ENCODE measurements at places on chromosomes 2 and 18.

DNA sequence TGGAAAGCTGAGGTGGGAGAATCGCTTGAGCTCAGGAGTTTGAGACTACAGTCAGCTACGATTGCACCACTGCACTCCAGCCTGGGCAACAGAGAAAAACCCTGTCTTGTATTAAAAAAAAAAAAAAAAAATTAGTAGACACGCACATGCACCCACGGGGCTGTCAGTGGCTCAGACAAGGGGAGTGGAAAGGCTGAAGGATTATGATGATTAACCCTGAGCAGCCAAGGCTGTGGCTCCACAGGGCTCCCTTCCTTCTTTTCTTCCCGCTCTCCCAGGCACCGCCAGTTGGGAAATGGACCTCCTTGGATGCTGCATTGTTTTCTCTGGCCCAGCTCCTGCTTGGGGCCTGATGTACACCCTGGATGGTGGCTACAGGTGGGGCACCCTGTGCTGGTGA lies 49.0 kb upstream of the RAB6C start:
- no peak for DNase-seq

GRCh38 chr2:72127401-72128058 lies 20.1 kb downstream of the CYP26B1 start:
- no peak for DNase-seq

- no peak for DNase-seq
Measured at GRCh38 chr18:53771664-53772063, 452.8 kb downstream of the MBD2 start.

- DNase-seq, result peak; percentile 74
Measured at GRCh38 chr2:119491776-119492525, 32.3 kb downstream of the SCTR start.

DNA sequence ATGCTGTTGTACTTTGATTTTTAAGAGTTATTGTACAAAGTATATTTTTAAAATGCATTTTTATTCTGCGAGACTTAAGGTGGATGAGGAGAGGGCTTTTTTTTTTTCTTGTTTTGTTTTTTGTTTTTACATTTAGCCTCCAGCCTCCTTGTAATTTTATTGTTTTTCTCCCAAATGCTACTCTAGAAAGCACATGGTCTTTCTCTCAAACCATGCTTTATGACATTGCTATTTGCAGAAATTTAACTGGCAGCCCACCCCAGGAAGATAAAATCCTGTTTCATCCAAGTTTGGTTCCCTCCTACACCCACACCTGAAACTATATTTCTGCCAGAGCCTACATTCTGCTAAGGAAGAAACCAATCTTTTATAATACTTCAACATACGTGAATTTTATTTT lies 184.6 kb downstream of the ARHGAP15 start:
- DNase-seq, result no peak

DNA sequence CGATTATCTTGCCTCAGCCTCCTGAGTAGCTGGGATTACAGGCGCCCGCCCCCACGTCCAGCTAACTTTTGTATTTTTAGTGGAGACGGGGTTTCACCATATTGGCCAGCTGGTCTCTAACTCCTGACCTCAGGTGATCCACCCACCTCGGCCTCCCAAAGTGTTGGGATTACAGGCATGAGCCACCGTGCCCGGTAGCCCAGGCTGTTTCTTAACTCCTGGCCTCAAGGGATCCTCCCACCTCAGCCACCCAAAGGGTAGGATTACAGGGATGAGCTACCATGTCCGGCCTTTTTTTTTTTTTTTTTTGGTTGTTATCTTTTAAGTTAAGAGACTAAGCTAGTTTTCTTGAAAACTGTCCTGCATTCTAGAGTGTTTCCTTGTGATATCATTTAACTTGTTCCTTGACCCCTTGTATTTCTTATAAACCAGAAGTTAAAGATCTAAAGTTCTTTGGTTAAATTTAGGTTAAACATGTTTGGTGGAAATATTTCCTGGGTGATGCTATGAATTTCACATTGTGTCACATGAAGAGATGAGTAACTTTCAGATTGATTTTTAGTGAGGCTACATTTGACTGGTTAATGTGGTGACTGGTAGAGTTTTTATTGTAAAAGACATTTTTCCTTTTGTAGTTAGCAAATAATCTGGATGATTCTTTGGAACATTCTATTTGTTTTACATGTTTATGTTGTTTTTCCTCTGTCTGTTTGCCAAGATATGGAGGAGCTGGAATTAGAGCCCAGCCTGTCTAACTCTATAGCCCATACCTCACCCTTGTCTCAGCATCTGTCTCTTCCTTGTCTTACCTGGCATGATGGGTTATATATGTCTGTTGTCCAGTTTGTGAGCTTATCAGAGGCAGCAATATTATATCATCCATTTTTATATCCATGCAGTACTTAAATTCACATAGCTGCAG lies 5.2 kb downstream of the NCAPH start:
- no peak for DNase-seq

GRCh38 chr2:159270744-159271379 lies 15.6 kb downstream of the WDSUB1 start:
- DNase-seq, result no peak

DNA sequence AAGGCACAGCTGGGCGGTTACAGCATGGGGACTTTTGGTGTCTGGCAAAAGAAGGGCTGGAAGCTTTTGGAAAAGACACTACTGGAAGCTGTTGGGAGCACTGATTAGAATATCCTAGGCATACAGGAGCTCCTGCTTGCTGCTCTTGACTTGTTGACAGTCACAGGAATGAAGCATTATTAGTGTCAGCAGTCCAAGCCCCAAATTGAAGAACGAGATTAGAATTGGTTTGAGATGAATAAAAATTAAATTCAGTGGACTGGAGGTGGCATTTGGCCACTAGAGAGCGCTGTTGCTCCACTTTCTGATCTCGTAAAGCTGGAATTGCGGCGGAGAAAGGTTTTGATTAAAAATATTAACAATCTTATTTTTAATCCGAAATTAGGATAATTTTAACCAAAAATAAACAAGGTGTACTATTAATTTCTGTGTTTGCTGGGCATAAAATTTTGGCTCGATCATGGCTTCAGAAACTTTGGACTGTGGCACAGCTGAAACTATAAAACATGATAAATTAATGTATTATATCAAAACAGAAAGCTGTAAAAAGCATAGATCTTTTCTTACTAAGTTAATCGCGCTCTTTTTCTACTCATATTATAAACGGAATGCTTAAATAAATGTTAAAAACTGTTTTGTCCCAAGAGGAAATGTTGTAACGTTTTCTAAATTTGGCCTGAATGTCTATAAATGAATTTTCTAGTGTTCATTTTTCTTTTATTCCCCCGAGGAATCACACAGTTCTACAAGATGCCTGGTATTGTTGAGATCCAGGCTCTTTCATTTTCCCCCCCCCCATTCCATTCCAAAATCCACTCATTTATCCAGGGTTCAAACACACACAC lies 2.4 kb upstream of the HOXD8 start:
- peak; percentile 76 for DNase-seq

GRCh38 chr18:33957707-33958106 lies 267.0 kb downstream of the NOL4 start:
- DNase-seq, result no peak

GRCh38 chr2:64035072-64035942 lies 16.1 kb upstream of the VPS54 start:
- no peak for DNase-seq

DNA sequence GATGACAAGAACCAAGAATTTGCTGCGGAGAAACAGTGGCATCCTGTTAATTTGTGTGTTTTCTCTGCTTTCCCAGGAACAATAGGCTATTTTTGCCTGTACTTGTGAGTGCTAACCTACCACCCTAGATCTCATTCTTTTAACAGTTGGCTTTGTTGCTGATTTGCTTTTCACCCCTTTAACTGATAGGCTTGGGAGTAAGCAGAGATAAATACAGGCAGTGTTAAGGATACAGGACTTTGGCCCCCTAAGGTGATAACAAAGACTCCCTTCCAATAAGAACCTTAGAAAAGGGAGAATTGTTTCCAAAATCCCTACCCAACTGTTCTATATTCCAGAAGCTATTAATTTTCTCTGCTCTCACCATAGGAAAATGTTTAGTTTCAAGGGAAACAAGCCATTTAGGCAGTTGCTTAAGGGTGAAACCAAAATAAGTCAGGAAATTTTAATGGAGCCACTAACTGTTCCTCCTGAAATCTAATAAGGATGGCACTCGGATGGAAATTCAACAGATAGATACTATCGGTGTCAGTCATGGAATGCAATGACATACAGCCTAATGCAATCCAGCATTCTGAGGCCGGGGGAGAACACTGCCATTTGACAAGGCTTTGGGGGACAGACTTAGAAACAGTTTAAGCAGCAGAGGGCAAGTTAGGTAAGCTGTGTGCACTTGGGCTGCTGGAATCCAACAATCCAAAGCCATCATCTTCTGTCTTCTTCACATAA lies 238.8 kb downstream of the RNF152 start:
- no peak for DNase-seq

DNA sequence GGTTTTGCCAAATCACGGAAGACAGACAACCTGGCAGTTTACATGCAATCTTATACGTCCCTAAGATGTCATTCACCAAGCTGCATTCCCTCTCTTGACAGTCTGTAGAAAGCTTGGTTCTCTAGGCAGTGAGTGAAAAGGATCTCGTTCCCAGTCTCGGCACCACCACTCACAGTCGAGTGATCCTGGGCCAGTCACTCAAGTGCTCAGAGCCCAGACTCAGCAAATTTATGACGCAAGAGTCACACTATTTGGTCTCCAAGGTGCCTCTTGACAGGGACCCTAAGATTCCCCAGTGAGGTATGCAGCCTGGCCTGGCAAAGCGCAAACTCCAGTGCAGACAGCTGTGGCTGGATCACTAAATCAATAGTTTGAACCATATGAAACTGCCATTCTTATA lies 77.9 kb downstream of the EIPR1 start:
- no peak for DNase-seq

- DNase-seq, result peak; percentile 61
Measured at GRCh38 chr18:10234912-10235660, 219.3 kb upstream of the APCDD1 start.

- no peak for DNase-seq
Measured at GRCh38 chr2:104412384-104412783, 441.5 kb upstream of the POU3F3 start.

DNA sequence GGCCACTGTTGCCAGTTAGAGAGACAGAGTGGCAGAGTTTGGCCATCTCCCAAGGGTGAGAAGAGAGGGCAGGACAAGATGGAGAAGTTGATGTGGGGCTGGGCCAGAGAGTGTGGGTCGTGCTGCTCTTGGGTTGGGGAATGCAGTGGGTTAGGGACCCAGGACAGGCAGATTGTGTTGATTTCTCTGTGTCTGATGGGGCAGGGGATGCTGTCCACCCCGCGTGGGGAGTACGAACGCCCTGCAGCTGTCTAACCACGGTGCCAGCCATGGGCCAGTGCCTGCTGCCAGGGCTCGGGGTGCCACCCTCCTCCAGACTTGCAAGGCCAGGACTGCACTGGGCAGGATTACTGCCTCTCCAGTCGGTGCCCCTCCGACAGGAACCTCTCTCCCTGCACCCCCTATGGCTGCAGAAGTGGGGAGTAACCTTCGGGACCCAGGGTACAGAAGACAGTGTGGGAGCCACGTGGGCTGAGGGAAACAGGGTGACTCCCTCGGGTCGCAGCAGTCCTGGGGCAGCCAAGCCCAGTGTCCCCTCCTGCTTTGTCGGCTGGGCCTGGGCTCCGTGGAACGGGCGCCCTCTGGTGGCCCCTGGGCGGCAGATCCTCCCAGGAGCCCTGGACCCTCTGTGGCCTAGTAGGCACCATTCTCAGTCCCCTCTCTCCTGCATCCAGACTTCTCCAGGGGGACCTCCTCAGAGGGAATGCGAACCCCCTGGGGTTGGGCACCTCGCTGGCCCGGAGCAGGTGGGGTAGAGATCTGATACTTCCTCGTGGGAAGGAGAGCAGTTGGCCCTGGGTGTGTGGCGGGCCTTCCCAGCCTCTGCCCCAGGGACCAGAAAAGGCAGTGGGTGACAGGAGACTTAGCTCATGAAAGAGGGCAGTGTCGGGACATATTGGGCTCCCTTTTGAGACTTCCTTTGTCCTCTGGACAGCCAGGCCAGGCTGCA lies 2.7 kb downstream of the GPC1 start:
- peak; percentile 91 for DNase-seq

- DNase-seq, result no peak
Measured at GRCh38 chr2:99754210-99754609, 264.4 kb upstream of the REV1 start.

DNA sequence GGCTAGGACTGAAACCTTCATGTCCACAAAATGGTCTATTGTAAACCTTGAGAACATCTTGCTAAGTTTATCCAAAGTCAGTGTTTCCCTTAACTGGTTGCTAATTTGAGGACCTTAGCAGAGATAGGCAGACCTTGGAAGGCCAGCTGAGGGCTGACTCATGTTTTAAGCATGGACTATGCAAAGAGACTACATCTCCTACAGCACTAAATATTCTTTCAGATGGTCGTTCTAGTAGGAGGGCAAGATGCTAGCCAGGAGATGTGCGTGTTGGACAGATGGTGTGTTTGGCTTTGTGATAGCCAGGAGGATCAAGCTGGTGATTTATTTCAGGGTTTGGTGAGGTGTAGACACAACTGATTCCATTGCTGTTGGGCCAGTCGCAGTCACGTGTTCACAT lies 75.8 kb downstream of the NRP2 start:
- peak; percentile 57 for DNase-seq

- no peak for DNase-seq
Measured at GRCh38 chr18:64240316-64240715, 91.4 kb upstream of the LINC00305 start.

DNA sequence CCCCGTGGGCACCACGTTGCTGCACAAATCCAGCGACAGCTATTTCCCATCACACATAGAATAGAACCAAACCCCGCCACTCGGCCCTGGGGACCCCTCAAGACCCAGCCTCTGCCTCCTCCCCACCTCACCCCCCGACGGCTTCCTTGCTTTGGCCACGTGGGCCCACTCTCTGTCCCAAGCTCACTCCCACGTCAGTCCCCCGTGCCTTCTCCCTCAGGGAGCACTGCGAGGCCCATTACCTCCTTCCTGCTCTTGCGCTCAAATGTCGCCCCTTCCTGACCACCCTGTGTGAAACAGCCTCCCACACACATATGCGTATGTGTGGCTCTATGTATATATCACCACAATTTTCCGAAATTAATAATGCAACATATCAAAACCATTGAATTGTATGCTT lies 239.7 kb downstream of the SH3BP4 start:
- no peak for DNase-seq

GRCh38 chr2:235333076-235333475 lies 160.8 kb upstream of the AGAP1 start:
- DNase-seq, result no peak

DNA sequence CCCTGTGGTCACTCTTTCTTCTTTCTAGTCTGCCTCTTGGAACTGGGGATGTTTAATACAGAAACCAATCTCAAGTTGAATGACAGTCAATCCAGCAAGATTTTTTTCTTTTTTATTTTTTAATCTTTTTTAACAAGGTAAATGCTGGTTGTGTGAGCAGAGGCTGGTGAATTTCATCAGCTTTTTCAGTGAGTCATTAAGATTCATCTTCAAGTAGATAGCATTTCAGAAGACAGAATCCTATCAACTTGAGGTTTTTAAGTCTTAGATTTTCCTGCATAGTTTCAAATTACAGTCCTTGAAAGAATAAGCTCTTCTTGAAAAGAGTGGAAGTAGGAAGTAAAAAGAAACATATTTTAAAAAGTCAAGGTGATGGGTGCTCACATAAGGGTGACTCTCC lies 12.4 kb downstream of the SLC8A1 start:
- no peak for DNase-seq

- DNase-seq, result no peak
Measured at GRCh38 chr2:9791711-9792110, 51.6 kb upstream of the TAF1B start.

All from AG08396 (cell line).